RCC 7860 (cell line): ENCODE measurements at places on chromosomes 3 and 15.

DNA sequence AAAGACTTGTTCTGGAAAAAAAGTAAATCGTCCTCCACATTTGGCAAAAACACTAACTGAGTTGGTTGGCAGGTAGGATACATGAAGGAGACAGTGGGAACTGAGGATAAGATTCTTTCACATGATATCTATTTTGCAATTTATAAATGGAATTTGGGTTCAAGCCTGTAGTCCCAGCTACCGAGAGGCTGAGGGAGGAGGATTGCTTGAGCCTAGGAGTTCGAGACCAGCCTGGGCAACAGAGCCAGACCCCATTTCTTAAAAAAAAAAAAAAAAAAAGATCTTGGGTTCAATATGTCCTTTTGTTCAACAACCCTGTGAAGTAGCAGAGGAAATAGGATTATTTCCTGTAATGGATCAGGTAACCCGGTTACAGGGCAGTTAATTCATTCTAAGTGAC is 35.7 kb upstream of the CFAP161 start:
- no peak for DNase-seq

DNA sequence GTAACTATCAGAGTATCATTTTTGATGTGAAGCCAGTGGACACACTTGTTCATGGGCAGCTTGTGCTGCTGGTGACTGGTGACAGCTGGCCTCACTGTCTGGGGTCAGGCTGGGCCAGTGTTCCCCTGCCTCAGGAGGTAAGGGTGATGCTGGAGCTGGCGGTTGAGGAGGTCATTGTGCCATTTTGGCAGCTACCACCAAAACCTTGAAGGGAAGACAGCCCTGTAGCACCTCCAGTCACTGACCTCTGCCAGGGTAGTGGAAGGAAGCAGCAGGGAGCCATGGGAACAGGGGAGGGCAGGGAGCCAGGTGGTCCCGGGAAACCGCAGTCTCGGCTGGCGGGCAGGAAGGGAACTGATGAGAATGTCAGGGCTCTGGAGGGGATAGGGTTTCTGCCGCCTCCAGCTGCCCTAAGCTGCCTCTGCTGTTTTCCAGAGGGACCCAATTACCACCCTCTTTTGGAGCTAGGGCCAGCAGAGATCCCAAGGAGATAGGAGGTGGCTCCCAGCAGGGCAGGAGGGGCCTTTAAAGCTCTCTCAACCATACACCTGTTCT is 24.8 kb downstream of the FOXL2NB start:
- DNase-seq = no peak

GRCh38 chr3:4398941-4399245 is 68.2 kb downstream of the SUMF1 start:
- DNase-seq = no peak

GRCh38 chr3:12307136-12307535 is 18.3 kb downstream of the PPARG start:
- DNase-seq = peak; percentile 35

- no peak for DNase-seq
Measured at GRCh38 chr3:51710631-51711351, 3.9 kb downstream of the GRM2 start.

- DNase-seq = peak; percentile 90
Measured at GRCh38 chr15:57235873-57236272, 140.4 kb upstream of the CGNL1 start.

GRCh38 chr3:62057339-62058047 is 315.9 kb downstream of the FEZF2 start:
- DNase-seq = peak; percentile 13

GRCh38 chr3:57959423-57960173 is 48.6 kb upstream of the FLNB start:
- DNase-seq = no peak

- no peak for DNase-seq
Measured at GRCh38 chr15:48546296-48546695, 99.2 kb downstream of the FBN1 start.

GRCh38 chr15:77228828-77229227 is 157.9 kb upstream of the TSPAN3 start:
- DNase-seq = no peak

- no peak for DNase-seq
Measured at GRCh38 chr3:29597376-29598008, 316.6 kb downstream of the RBMS3 start.

GRCh38 chr15:85164841-85165466 is 183.3 kb downstream of the PDE8A start:
- DNase-seq = no peak

- DNase-seq = no peak
Measured at GRCh38 chr15:70344666-70345065, 246.9 kb upstream of the TLE3 start.

DNA sequence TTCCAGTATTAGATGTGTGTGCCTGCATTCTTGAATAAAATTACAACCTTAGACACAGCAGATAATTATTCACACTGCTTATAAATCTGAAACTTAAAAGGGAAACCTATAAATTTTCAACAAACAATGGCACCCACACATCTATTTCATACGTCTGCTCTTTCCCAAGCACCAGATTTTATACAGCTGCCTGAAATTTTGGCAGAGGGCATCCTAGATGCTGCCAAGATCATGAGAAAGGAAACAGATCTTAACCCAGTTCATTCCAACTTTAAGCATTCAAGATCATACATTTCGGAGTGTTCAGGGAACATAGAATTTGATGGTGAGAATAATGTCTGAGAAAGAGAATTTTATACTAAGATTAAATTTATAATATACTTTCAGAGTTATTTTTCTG is 53.1 kb downstream of the CLDN1 start:
- DNase-seq = no peak

DNA sequence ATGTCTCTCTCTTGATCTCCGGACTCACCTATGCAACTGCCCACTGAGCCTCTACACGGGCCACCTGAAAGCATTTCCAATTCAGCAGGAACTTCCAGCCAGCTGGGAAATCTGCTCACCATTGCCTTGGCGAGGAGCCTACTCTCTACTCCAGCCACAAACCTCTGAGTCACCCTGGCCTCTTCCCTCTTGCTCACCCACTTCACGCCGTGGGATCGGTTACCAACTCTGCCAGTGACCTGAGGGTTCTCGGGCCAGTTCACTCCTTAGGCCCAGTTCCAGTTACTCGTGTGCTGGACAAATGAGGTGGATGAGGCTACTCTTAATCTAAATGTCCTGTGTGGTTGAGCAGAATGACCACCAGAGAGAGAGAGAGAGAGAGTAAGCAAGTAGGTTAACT is 70.1 kb downstream of the CEMIP start:
- DNase-seq = peak; percentile 94

DNA sequence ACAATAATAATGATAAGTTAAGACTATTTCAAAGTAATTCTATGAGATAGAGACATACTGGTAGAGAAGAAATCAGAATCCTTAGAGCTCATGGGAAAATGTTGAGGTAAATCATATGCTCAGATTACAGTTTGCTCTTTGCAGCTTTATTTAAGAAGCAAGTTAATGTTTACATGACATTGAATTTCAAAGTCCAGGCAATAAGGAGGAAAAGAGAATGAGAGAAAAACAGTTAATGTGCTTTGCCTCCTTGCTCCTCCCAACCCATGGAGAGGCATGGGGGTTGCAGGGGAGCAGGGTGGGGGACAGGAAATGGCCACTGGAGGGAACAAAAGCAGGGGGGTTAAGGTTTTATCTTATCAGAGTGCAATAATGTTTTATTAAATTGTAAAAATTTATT is 42.2 kb upstream of the ZBTB38 start:
- DNase-seq = peak; percentile 67

DNA sequence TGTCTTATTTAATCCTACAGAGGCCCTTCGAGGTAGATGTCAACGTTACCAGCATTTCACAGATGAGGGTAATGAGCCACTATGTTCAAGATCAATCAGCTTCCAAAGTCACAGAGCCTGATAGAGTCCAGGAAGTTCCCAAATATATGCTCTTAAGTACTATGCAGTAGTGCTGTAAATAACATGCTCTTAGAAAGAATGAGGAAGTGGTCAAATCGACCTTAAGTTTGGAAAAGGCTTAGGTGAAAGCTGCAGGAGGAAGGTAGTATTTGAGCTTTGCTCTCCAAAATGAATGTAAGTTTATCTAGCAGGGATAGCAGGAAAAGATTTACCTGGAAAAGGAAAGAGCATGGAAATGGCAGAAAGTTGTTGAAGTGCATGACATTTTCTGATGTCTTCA is 234.0 kb downstream of the RBMS3 start:
- DNase-seq = peak; percentile 6

GRCh38 chr3:21372316-21372715 is 378.7 kb downstream of the ZNF385D start:
- DNase-seq = no peak

GRCh38 chr3:134423153-134423552 is 48.9 kb upstream of the AMOTL2 start:
- DNase-seq = no peak

DNA sequence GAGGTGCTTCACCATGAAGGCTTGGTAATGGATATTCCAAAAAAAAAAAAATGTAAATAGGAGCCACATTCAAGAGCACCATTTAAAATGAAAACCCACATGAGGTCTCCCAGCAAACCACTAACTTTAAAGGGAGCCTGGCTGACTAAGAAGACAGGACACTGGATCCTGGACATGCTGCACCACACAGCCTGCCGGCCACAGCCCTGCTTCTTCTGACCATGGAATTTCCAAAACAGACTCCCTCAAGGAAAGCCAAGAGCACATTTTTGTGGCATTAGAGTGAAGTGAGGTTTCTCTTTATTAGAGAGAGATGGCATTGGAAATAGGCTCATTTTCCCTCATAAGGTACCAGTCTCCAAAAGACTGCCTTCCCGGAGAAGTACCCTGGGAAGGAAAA is 113.9 kb downstream of the RORA start:
- no peak for DNase-seq

- peak; percentile 56 for DNase-seq
Measured at GRCh38 chr3:49668861-49669260, 5.3 kb upstream of the APEH start.

DNA sequence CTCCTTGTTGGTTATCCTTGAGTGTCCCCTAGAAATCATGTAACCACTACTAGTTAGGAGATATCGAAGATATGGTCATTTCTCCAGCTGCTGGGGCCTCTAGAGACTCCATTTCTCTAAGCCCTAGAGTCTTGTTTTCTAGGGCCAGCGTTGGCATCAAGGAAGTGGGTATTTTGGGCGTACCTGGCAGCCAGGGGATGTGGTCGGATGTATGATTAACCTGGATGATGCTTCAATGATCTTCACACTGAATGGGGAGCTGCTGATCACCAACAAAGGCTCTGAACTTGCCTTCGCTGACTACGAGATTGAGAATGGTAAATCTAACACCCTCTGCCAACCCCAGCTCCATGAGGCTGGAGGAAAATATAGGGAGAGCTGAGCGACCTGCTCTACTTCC is 325.5 kb downstream of the RYR3 start:
- no peak for DNase-seq

DNA sequence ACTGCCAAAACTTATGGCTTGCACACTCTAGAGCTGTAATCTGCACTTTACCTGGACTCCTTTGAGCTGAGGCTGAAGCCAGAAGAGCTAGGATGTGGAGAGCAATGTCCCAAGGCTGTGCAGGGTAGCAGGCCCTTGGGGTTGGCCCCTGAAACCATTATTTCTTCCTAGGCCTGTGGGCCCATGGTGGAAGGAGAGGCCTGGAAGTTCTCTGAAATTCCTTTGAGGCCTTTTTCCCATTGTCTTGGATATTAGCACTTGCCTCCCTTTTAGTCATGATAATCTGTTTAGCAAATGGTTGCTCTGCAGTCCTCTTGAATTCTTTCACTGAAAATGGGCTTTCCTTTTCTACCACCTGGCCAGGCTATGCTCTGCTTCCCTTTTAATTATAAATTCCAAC is 102.0 kb upstream of the SGO1 start:
- no peak for DNase-seq

DNA sequence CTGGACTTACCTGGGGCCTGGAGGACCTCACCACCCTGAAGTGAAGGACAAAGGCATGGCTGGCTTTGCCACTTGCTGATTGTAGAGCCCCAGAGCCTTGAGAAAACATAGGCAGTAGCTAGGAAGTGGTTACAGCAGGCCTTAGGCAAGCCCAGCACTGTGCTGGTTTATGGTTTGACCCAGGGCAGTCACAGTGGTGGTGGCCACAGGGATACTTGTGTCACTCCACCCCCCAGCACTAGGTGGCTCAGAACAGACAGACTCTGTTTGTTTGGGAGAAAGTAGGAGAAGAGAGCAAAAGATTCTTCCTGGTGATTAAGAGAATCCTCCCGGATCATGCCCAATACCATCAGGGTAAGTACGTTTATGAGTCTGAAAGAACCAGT is 13.2 kb upstream of the COL8A1 start:
- DNase-seq = no peak

DNA sequence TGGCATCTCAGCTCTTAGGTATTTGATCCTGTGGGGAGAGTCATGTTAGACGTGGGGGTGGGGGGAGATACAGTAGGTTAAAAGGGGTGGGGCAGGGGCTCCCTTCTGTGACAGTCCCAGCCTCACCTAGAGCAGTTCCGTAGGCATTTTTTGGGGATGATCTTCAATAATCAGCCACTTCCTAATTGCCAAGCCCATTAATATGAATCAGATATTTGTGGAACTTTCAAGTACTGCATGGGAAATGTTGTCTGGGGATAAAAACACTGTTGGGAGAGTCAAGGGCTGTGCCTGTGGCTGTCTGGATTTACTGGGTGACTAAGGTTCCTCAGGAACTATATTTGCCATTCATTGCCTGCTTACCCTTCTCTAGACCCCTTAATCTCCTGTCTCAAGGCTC is 9.5 kb downstream of the C3orf52 start:
- DNase-seq = no peak

DNA sequence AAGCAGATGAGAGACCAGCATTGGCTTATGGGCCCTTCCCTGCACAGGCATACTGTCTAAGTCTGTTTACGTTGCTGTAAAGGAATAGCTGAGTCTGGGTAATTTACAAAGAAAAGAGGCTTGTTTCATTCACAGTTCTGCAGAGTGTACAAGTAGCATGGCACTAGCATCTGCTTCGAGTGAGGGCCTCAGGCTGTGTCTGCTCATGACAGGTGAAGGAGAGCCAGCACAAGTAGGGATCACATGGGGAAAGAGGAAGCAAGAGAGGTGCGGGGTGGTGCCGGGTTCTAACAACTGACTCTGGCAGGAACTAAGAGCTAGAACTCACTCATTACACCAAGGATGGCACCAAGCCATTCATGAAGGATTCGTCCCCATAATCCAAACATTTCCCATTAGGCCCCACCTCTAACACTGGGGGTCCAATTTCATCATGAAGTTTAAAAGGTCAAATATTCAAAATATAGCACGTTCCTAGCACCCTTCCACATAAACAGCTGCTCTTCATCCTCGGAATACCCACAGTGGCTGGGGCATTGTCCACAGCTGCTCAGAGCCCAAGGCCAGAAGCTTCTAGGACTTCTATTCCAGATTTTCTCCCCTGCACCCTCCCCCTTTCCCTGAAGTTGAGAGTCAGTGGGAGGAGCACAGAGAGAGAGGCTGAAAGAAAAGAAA is 5.6 kb downstream of the RTP3 start:
- no peak for DNase-seq

DNA sequence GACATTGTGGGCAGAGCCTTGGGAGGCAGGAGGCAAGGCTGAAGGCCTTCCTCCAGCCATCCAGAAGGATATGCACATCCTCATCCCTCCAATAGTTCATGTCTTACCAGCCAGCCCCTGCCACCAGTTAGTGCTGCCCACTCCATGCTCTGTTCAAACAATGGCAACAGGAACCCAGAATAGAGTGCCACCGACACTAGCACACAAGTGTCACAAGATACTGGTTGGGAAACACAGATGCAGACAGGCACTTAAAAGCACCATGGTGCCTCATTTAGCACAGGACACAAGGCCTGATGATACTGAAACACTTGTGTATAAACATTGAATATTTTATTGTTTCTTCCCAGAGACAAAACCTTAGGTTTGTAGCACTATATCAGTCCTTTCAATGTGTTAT is 56.5 kb upstream of the MYO5C start:
- no peak for DNase-seq

GRCh38 chr3:10303105-10303504 is 10.4 kb upstream of the GHRL start:
- no peak for DNase-seq
